Esophagus squamous epithelium (tissue), 5 donors: ENCODE measurements at places on chromosomes 12 and 14.

GRCh38 chr14:35296545-35296944 lies 4.4 kb downstream of the PSMA6 start:
- no peak for DNase-seq

DNA sequence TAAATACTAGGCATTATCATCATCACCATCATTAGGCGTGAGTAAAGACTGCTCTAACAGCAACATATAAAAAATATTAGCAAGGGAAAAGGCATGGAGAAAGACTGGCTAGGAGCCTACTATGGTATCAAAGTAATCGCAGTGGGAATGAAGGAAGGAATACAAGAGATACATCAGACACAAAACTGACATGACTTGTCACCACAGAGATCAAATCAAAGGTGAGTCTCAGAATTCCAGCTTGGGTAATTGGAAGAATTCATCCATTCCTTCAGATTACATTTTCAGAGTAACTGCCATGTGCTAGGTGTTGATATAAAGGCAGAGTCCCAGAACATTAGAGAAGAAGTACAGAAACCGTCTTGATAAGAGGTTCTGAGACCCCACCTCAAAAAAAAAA lies 10.2 kb downstream of the ZBTB25 start:
- no peak for DNase-seq

DNA sequence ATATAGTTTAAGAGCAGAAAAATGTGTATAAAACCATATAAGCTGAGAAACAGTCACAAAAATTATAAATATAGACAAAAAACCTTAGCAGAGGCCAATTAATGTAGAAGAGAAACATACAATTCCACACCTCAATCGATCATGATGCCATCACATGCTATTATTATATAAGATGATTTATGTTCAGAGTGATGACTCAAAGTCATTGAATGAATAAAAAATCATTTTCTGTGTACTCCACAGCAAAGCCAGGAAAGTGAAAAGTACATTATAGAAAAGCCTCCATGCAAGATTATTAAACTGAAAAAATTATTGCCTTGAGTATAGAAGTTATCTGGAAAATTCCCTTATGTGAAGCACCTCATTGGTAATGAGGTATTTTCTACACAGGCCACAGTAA lies 229.2 kb upstream of the PPFIA2 start:
- DNase-seq = no peak

DNA sequence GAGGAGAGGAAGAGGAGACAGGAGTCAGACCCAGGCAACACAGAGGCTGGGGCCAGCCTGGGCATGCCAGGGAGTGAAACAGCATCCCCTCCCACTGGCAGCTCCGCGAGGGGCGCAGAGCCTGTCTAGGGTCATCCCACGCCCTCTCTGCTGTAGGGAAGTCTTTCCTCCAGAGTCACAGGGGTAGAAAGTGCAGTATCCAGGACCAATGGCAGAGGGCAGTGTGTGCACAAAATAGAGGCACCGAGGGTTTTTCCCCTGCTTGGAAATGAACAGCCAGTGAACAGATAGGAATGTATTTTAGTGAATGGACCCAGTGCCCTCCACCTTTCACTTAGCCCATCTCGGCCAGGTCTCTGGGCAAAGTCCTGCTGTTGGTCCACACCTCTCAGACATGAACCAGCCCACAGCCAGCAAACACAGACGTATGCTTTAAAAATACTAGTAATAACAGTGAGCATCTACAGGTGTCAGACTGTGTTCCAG lies 9.4 kb upstream of the KRT74 start:
- no peak for DNase-seq

DNA sequence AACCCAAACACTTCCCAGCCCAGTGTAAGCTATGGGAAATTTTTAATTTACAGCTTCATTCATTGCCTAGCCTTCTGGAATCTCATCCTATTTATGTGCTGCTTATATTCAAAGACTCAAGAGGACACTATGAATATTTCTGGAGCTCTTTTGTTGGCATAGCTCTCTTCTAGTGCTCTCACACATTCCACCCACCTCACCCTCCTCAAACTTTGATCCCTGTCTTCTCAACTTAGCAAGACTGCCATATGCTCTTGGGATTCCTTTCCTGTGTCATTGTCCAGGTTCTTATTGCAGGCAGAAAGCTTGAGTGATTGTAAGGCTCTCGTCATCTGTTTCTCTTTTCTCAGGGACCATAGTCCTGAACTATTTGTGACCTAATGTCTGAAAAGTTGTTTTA lies 18.0 kb upstream of the NKX2-1 start:
- DNase-seq = no peak

DNA sequence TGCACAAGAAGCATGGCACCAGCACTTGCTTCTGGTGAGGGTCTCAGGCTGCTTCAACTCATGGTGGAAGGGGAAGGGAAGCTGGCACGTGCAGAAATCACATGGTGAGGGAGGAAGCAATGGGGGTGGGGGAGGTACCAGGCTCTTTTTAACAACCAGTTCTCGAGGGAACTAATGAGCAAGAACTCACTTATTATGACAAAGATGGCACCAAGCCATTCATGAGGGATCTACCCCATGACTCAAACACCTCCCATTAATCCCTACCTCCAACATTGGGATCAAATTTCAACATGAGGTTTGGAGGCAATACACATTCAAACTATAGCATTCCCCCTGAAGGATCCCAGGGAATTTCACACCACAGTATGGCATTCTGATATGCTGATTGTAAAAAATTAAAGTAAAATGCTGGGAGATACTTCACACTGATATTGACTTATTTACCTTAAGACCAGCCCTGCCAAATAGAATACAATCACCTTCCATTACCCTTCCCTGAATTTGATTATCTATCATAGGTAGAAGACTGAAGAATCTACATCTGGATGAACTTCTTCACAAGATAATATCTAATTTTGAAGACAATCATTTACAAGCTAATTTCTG lies 201.7 kb upstream of the PLXNC1 start:
- DNase-seq = no peak

DNA sequence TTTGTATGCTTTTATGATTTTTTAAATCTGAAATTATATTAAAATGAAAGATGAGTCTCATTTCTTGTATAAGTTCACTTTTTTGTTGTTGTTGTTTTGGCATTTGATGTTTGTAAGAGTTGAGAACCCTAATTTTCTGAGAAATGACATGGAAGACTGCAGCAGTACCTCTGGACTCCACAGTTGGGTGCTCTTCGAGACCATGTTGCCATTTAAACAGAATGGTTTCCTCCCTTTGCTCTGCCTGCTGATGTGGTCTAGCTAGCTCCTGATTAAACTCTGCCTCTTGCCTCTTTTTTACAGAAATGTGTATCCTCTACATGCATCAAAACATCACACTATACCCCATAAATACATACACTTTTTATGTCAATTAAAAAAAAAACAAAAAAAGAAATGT lies 5.8 kb upstream of the LTA4H start:
- DNase-seq = no peak

GRCh38 chr14:49733836-49734235 lies 34.1 kb upstream of the KLHDC2 start:
- no peak for DNase-seq

DNA sequence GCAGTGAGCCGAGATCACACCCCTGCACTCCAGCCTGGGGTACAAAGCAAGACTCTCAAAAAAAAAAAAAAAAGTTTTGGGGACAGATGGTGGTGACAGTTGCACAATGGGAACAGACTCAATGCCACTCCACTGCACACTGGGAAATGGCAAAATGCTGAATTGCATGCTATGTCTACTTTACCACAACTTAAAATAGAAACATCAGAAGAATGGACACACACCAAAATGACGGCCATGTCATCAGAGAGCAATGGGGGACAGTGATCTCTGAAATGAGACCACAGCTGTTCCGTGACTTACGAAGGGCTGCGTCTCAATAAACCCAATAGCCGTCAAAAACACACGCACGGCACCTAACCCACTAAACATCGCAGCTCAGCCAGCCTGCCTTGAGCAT lies 13.7 kb downstream of the DDX54 start:
- DNase-seq = no peak

DNA sequence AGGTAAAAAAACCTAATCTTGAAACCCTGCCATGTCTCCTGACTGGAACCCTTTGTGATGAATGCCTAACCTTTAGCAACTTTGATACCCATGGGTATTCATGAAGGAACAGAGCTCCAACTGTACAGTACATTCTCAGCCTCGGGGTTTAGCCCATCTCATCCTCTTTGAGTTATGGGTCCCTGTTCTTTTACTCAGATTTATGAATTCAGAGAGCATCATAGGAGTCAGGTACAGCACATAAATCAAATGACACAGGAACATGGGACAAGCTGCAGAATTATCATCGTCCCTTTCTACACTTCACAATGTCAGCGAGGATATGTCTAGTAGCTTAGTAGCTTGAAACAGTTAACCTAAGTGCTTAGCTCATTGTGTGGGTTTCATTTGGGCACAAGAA lies 527.4 kb downstream of the NOVA1 start:
- DNase-seq = no peak

- DNase-seq = no peak
These were observed 350.1 kb downstream of the NELL2 start for GRCh38 chr12:44525806-44526654.

DNA sequence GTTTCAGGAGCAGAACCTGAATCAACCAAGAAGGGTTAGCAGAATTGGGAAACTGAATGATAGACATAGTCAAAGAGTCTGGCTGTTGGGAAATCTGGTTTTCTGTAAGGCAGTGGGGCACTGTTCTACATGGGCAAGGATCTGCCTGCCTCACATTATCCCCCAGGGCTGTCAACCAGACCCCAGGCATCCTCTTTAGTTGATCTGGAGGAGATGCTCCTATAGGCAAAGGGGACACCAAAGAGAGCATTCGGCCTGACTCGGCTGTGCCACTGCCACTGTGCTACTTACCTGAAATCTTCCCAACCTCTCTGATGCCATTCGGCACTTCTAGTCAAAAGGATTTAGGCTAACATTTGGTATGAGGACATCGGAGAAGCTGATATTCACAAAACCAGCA lies 4.1 kb downstream of the ISCU start:
- DNase-seq = no peak

DNA sequence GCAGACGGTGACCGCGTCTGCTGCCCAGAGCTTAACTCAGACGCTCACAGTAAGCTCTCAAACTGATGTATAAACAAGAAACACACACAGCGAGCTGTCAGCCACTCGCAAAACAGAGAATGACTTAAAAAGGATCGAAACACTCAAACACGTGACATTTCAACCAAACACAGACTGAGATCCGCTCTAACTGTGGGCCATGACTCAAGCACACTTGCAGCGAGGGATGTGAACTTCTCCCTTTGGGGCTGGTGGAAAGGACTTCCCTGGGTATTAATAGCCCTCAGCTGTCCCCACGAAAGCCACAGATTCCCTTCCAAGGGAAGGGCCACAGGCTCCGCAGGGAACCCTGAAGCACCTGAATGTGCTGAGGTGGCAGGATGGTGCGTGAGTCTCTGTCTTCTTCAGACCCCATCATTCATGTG lies 29.1 kb downstream of the CCDC88C start:
- DNase-seq = no peak

GRCh38 chr12:100643246-100643645 lies 69.8 kb downstream of the GAS2L3 start:
- DNase-seq = no peak
